Kidney epithelial cell (primary cell): ENCODE measurements at places on chromosomes 2 and 18. TPM values are rescaled to one million over a fixed set of nuclear protein-coding genes. Genes with fewer than 3 reads are reported as not detected.

GRCh38 chr18:63348508-63349136 is 18.4 kb downstream of the KDSR start:
- DNase-seq: no peak

- no peak for DNase-seq
Measured at GRCh38 chr2:121039679-121040078, 245.3 kb downstream of the TFCP2L1 start.

ANKRD53 gene
- 0.54 and 0.75 TPM in 2 replicates for total RNA-seq

GRCh38 chr2:10410001-10410822 is 37.9 kb downstream of the ODC1 start:
- no peak for DNase-seq

DNA sequence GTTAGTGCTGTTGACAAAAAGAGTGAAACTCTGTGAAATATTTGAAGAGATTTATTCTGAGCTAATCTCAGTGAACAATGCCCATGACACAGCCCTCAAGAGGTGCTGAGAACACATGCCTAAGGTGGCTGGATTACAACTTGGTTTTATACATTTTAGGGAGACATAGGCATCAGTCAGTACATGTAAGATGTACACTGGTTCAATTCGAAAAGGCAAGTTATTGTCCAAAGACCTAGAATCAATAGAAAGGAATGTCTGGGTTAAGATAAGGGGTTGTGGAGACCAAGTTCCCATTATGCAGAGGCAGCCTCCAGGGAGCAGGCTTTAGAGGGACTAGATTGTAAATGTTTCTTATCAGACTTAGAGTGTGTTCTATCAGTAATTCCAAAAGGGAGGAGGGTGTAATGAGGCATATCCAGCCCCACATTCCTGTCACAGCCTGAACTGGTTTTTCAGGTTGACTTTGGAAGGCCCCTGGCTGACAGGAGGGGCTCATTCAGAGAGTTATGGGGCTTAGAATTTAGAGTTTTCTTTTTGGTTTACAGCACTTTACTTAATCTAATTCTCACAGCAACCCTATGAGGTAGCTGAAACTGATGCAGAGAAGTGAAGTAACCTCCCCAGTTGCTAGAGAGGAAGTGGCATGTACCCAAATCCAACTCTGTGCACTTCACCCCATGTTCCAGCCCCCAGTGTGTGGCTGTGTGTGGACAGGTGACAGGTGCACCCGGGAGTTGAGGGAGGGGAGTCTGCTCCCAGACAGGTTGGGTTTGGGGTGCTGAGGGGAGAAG is 28.3 kb upstream of the ASAP2 start:
- no peak for DNase-seq

DNA sequence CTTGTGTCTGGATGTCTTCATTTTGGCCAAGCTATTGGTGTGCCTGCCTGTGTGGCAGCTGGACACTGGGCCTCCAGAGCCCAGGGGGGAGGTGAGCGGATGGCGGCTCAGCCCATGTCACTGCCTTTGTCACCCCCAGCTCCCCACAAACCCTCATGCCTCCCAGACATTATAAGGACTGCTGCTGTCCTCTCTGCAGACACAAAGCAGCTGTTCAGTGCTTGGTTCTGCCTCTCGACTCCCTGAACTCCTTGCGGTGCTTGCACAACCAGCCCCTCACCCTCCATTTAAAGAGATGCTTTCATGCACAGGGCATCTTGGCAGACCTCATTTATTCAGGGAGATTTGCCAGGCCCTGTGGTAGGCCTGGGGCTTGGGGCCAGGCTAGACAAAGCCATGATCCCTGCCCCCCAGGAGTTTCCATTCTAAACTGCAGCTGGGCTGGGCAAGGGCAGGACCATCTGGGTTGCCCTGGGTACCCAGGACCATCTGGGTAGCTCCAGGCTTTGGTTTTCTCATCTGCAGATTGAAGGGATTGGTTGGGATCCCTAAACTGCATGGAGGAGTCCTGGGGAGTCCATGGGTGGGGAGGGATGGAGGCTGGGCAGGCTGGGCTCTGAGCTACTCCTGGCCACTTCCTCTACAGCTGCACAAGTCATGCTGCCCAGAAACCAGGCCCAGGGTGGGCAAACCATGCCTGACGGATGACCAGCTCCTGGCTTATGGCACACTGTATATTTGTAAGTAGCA is 168.5 kb downstream of the CELF4 start:
- DNase-seq: no peak

DNA sequence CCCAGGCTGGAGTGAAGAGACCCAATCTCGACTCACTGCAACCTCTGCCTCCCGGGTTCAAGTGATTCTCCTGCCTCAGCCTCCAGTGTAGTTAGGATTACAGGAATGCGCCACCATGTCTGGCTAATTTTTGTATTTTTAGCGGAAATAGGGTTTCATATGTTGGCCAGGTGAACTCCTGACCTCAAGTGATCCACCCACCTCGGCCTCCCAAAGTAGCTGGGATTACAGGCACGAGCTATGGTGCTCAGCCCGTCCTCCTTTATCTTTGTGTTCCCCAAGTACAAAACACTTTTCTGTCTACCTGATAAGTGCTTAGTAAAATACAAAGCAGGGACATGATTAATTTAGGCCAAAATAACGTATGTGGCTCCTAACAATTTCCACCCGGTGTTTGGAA is 91.2 kb upstream of the STK17B start:
- no peak for DNase-seq

DNA sequence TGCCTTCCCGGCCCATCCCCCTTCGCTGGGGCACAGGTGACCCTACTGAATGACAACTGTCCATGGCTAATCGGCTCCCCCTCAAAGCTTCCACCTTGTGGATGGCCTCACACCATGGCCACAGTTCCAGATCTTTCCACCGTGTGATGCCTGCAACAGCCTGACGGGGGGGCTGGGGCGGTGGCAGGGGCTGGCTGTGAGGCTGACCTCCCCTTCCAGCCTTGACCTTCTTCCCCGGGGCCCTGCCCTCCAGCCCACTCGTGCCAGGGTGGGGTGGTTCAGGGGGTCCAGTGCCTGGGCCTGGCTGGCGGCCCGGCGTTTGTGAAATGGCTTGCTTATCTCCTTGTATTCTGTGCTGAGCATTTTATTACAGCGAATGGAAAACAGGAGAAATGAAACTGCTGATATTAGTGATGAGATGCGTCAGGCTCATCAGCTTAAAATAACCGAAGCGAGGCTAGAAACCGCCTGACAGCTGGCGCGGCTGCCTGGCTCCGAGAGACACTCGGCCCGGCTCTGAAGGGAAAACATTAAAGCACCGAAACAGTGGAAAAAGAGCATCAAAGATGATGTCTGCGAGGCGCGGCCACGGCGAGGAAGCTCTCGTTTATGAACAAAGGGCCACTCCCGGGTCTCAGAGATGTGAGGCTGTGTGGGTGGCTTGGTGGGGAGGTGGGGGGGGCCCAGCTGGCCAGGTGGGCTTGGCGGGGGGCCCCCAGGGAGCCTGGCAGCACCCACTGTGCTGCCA is 916 bp upstream of the PDCD1 start:
- DNase-seq: no peak

- no peak for DNase-seq
Measured at GRCh38 chr2:151754253-151754897, 20.1 kb upstream of the NEB start.

SETBP1 gene
- 2.9 and 3.4 TPM in 2 replicates for total RNA-seq

DNA sequence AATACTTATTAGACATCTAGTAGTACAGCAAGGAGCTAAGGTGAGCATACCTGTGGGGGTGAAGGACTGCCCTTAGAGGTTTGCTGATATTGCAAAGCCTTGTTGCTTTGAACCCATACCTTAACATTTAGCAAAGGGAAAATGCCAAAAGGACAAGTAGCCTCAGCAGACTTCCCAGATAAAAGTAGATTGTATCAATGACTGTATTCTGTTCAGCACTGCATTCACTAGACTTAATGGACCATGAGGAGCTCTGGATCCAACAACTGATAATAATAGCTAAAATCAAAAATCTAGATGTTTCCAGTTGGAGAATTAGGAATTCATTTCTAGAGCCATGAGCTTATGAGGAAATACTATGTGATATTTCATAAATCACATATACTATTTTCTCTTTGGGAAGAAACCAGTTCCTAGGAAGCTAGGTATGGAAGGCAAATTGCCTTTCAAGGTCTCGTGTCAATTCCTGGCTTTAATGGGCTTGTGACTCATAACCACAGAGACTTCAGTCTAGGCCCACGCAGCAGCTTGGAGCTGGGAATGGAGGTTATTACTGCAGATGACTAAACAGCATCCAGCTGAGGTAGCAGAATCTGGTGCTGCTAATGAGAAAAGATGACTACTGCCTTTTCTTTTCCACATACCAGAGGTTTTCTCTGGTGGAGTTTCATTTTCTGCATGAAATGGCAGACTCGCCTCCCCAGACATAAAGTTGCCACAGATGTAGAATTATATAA is 191.2 kb upstream of the NABP1 start:
- peak; percentile 99 for DNase-seq

DNA sequence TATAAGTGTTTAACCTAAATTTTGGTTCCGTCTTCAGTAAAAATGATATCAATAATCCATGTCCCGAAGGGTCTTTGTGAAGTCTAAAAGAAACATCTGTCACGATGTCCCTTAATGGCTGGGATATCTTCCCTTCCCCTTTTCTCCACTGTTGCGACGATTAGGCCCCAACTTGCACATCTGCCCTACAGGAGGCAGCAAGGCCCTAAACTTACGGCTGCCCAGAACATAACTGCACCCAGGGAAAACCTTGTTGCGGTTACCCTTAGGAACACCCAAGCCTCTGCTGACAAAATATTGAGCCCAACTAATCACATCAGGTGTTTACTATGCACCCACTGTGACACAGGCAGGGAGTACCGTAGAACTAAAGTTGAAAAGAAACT is 1.3 kb upstream of the SMAD2 start:
- no peak for DNase-seq

- DNase-seq: peak; percentile 37
Measured at GRCh38 chr2:1685957-1686783, 58.1 kb downstream of the PXDN start.

TSPYL6 gene
- total RNA-seq: not detected in 2 replicates

DNA sequence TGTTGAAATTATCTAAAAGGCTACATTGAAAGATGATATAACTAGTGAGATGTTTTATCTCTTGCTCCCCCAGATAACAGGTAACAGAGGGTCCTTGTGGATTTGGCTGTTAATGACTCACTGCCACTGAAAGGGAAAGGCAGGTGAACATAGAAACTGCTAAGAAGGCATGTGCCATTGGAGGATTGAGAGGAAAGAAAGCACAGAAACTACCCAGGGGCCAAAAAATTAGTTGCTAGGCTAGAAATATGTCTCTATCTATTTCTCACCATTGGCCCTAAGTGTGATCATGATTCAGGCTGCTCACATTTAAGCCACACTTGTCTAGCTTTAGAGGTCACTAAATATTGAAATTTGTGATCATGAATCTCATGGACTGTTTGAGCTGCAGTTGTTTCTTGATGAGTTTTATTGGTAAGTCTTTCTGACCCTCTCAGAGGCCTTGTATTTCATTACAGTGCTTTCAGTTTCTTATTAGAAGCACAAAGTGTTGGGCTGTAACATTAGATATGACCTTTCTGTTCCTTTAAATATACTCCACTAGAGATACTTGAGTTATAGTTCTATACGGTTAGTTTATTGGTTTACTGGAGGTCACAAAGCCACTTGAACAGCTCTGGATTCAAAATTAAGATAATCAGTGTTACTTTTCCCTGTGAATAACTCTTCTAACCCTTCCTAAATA is 26.2 kb downstream of the NAB1 start:
- DNase-seq: no peak

GRCh38 chr2:237732070-237732469 is 66.5 kb upstream of the RBM44 start:
- no peak for DNase-seq

DNA sequence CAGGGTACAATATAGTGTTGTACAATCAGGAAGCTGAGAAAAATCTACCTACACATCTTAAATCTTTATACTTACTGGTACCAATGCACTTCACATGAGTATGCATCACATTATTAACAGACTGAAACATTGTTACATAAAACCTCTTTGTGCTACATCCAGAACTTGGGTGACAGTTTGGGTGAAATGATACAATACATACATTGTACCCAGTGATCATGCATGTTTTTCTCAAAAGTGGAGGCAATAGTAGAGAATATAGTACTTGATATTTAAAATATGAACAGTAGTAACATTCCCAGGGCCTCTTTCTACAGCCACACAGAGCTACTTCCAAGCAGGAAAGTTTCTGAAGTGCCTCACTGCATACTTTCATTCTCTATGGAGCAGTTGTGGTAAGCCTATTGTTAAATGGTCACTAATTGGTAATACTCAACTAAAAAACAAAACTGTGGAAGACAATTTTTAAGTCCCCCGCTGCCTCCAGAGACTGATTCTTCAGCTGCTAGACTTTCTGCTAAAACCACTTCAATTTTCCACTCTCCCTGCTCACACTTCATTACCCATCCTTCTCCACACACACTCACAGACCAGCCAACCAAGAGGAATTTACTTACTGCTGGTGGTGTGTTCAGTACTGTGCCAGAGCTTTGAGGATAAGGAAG is 22.9 kb upstream of the GRB14 start:
- DNase-seq: peak; percentile 66

- no peak for DNase-seq
Measured at GRCh38 chr2:50379351-50379750, 652.6 kb downstream of the NRXN1 start.

DNA sequence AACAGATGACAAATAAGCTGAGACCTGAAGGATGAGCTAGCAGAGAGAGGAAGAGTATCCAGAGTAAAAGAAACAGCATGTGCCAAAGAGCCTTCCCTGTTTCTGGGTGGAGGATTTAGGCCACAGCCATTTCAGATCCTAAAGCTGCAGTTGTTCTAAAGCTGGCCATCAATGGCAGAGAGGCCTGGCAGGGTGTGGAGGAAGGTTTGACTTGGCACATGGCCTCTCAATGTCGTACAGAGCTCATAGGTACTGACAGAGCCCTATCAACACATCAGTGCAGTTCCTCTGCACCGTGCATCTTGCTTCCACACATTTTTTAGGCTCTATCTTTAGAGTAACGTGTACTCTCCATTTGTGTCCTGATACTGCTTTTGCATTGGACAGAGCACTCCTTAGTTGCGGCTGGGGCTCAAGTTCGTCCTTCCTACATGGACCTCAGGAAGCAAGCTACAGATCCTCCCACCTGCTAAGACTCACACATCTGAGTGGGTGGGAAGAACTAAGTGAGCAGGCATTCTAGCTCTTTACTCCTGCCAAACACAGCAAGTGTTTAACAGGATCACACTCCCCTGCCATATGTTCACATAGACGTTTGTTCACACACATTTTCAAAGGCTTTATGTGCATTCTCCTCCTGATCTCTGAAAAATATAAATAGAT is 3.0 kb upstream of the CHMP3 start:
- no peak for DNase-seq
